Suppressor macrophage (primary cell): ENCODE measurements at places on chromosomes 3 and 15.
A peak's percentile ranks its signal among the peaks of the same experiment; 100 is the strongest.

DNA sequence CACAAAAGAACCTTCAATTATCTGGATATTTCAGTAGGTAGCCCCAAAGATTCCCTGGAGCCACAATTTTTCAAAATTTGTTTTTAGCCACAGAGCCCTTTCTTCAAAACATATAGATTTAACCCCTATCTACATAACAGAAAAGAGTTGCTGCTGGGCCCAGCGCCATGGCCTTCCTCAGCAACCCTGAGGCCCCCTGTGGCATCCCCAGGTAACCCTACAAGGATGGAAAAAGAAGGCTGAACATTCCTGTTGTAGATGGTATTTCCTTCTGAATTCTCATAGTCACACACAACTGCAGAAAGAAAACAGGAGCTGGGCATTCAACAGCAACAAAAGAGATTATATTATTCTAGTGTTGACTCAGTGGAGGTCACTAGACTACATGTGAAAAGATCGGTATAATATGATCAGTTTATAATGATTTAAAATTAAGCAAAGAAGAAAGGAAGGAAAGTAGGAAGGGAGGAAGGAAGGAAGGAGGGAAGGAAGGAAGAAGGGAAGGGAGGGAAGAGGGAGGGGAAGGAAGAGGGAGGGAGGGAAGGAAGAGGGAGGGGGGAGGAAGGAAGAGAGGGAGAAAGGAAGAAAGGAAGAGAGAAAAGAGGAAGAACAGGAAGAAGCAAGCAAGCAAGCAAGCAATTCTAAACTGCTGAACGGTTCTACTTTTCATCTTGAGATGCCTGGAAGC lies 342.5 kb upstream of the NR2F2 start:
- no peak for DNase-seq

- peak; percentile 75 for DNase-seq
These were observed 17.1 kb downstream of the STX19 start for GRCh38 chr3:94011233-94011711.

DNA sequence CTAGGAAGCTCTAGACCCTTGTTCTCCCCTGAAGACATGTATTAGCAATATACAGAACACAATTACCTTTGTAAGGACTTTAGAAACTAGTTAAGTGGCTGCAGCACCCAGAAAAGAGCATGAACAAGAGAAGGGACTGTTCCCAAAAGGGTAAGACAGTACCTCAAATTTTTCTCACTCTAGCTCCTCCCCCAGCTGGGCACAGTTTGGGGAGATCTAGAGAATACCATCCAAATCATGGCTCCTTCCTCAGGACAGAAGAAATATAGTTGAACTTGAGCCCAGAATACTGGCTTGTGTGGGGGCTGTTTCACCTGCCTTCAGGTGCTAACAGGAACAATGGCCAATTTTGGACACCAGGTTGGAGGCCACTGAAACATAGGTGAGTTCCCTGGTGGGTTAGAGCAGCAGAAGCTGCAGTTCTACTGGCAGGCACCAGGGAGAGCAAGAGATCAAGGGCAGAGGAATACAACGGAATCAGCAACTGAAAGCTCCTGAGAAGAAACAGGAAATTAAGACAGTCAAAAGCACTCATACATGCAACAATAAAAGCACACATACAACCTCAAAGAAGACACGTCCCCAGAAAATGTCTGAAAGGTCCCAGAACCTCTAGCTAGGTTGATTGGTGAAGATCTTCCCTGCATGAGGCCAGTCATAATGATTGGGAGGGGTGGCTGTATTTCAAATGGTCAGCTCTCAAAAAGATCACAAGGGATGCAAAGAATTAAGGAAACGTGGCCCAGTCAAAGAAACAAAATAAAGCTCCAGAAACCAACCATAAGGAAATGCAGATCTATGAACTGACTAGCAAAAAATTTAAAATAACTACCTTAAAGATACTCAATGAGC lies 104.9 kb upstream of the ASB14 start:
- DNase-seq = peak; percentile 70

DNA sequence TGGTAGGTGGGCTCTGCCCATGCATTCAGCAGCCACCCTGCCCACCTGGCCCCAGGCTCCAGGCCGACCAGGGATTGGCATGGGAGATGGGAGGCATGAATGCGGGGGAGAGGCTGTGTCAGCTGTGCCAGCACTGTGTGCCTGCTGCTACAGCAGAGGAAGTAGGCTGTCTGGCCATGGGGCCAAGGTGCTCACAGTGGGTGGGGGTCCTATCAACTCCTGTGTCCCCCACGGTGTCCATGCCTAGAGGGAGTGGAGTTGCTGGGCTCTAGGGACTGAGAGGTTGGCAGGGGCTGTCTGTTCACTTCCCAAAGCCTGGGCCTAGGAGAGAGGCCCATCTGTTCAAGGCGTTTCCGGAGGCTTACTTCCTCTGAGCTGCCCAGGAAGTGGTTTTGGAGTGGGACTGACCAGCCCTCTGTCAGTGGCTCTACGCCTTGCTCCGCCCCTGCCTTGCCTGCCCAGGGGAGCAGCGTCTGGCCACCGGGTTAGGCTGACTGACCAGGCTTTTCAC lies 5.8 kb downstream of the PRKCD start:
- peak; percentile 82 for DNase-seq

DNA sequence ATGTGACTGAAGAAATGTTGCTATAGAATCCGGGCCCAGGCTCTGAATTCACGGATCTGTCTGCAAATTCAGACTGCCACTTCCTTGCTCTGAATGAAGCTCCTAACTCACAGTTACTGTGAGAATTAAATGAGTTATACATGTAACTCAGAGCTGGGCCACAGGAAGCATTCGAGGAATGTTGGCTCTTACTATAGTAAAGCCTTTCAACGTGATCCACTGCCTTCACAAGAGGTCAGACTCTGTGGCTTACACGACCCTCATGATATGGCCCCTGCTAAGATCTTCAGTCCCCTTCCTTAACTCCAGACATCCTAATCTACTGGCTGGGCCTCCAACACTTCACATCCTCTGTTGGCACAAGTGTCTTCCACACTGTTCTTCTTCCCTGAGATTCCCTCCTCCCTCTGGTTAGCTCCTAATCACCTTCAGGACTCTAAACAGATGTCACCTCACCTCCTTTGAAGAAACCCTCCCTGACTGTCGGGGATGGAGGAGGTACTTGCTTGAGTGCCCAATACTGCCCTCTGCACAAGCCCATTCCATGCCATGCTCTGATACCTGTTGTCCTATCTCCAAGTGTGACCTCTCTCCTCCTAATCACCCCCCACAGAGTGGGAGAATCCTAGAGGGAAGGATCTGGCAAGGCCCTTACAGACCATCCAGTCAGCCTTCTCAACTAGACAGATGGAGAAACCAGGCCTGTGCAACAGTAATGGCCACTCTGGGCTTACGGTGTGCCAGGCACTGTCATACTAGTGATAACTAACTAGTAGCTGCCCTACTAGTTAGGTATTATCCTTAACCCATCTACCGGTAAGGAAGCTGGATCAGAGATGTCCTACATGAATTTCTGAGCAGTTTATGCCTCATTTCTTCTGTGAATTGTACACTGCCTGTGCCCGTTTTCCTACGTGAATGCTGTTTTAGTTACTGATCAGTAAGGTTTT lies 1.3 kb downstream of the ACTR8 start:
- peak; percentile 4 for DNase-seq

GRCh38 chr3:52281981-52282801 lies 3.7 kb upstream of the WDR82 start:
- peak; percentile 43 for DNase-seq

DNA sequence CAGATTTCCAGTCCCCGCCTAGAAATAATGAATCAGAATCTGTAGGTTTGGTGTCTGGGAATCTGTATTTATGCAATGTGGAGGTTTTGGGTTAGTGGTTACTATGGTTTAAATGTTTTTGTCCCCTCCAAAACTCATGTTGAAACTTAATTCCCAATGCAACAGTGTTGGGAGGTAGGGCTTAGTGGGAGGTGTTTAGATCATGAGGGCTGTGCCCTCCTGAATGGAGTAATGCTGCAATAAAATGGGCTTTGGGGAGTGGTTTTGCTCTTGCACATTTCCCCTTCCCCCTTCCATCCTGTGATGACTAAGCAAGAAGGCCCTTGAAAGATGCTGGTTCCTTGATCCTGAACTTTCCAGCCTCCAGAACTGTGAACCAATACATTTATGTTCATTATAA lies 9.2 kb upstream of the RFC4 start:
- peak; percentile 58 for DNase-seq

DNA sequence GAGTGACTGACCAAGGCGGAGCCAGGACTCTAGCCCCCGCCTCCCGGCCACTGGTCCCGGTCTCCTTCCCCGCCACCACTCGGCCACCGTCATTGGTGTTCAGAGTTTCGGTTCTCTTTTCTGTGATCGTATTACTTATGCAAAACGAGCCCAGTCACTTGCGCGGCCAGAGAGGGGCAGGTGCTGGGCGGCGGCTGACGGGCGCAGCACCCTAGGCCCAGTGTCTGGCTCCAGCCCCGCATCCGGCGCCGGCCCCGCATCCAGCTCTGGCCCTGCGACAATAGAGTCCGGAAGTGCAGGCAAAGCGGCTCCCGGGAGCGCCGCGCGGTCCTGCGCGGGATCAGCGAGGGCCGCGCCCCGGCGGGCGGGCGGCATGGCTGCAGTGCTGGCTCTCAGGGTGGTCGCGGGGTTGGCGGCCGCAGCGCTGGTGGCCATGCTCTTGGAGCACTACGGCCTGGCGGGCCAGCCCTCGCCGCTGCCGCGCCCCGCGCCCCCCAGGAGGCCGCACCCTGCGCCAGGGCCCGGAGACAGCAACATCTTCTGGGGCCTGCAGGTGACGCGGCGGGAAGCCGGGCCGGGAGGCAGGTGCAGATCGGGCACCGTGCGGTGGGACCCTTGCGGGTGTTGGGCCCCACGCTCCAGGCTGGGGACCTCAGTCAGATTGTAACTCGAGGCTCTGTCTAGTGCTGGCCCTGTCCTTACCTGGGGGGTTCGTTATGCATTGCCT lies at the start of gene TMEM62:
Gene TMEM62 (plus strand): TSS at position 157 of the 727 bp plus-strand sequence. CDS start 217 bp downstream, at position 374.
- peak; percentile 96 for DNase-seq

GRCh38 chr3:131561511-131561910 lies 58.7 kb upstream of the MRPL3 start:
- no peak for DNase-seq

DNA sequence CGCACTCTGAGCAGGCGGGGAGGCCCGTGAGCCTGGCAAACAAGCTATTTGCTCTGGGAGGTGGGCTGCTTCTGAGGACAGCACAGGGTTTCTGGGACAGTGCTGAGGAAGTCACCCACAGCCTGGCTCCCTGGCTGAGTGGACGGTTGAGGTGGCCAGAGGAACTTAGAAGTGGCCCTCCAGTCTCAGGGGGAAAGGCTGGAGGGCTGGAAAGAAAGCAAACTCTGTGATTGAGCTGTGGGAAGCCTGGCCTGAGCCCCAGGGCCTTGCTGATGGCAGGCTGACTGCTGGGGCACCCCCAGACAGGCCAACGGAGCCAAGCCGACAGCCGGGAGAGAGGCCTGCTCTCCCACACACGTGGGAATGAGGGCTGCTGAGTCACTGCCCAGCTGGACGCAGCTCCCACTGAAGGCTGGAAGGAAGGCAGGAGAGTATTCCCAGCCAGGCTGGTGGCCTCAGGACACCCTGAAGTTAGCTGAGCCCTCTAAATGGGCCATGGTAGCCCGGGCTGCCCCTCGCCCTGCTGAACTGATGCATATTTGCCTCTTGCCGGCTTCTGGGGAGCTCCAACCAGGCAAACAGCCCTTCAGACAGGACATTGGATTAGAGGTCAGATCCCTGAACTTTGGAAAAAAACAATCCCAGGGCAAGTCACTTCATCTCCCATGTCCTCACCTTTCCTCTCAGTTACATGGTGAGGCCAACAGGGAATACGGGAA lies 98.0 kb upstream of the TLE3 start:
- peak; percentile 28 for DNase-seq

DNA sequence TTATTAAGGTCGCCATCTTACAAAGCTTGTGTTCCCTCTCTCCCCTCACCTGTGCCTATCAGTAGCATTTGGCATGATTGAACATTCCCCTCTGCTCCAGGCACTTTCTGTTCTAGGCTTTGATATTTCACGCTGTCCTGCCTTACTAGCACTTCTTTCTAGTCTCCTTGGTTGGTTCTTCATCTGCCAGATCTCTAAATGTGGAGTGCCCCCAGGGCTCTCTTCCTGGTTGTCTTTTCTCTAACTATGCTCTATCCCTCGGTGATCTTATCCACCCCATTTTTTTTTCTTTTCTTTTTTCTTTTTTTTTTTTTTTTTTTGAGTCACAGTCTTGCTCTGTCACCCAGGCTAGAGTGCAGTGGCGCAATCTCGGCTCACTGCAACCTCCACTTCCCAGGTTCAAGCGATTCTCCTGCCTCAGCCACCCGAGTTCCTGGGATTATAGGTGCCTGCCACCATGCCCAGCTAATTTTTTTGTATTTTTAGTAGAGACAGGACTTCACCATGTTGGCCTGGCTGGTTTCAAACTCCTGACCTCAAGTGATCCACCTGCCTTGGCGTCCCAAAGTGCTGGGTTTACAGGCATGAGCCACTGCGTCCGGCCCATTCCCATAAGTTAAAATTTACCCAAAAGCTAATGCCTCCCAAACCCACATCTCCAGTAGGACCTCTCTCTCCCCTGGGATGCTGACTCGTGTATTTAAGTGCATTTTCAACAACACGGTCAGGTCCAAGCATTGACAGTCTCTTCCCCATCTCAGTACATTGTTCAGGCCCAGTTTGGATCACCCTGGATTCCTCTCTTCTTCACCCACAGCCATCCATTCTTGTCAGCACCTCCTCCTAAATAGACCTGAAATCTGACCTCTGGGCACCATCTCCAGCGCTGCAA lies 5.2 kb downstream of the NUSAP1 start:
- DNase-seq = no peak

GRCh38 chr3:181609030-181609767 lies 102.5 kb upstream of the SOX2 start:
- DNase-seq = no peak

DNA sequence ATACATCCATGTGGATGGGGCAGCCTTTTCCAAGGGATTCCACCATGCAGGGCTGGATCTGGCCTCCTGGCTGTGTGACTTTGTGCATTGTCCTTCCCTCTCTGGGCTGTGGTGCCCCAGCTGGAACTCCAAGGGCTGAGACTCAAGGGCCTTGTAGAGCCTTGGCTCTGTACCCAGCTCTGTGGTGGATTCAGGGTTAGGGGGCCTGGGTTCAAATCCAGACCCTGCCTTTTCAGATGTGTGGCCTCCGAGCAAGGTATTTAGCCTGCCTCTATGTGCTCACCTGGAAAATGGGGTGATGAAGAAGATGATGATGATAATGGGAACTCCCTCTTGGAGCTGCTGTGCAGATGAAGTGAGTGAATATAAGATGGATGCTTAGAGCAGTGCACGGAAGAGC lies 161.9 kb downstream of the WNT7A start:
- no peak for DNase-seq
